ENCODE measurements at places on chromosomes 13 and 19.
A peak's percentile ranks its signal among the peaks of the same experiment; 100 is the strongest.

GRCh38 chr19:7994114-7994513, 11.3 kb downstream of the ELAVL1 start:
- no peak for DNase-seq

DNA sequence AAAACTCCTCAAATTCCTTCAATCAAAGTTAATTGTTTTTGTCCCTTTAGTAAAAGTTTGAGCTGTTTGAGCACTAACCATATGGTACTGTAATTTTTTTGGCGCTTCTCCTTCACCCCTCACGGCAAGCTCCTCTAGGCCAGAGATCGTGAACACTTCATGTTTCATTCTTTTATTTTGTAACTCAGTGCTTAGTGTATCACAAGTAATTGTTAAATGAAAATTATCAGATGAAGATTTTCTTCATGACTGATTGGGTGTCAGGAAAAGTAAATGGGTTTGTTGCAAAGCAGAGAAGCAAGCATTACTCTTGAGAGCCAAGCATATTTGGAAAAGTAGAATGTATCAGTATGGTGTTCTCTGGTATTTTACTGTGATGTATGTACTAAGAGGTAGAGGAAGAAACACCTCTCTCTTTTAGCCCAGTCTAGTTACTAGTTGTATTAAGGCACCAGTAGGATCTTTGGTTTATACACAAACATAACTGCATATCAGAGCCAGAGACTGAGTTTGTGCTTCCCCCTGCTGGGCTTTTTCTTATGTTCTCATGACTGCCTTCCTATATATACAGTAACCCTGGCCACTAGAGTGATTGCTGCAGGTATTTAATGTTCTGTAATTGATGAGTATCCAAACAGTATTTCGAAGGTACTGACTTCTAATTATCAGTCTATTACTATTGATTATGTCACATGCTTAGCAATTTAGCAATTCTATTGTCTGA, 202.3 kb upstream of the KLHL1 start:
- no peak for DNase-seq

DNA sequence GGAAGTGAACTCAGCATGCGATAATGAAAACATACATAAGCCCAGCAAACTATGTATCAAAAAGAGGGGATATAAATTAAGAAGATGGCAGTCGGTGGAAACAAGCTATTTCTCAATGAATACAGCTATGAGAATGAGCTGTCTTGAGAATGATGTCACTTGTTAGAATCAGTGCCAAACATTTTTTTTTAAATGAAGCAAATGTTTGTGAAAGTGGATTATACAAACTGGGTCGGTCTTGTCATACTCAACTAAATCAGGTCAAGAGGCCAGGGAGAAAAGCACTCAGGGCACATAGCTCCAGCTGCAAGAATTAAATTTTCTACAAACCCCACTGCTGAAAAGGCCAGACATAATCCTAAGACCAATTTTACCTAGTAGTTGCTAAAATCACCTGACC, 1048.4 kb downstream of the SLITRK1 start:
- peak; percentile 25 for DNase-seq

DNA sequence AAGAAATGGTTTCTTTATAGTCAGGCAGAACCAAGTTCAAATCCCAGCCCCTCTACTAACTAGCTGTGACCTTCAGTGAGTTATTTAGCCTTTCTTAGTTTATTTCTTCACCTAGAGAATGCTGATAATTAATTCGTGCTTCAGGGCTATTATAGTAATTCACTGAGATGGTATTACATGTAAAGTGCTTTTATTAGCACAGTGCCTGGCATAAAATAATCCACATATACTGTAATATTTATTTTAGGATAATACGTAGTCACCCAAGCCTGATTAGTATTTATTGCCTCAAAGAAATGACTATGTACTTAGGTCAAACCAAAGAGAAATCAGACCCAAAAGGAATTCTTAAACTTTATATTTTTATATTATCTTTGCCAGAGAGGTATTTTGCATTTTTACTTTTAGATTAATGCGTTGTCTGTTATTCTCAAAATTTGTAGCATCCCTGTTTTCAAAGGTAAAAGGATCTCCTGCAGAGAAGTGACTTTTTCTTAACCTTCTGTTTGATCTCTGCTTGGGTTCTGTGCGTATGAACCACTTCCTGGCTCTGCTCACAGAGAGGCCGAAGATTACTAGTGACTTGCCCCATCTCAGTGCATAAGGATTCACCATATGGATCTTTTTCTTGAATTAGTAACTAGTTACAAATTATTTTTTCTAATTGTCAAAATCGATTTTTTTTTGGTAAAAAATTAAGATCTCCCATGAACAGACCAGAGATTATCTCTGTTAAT, 19.7 kb downstream of the UBAC2 start:
- DNase-seq = no peak

DNA sequence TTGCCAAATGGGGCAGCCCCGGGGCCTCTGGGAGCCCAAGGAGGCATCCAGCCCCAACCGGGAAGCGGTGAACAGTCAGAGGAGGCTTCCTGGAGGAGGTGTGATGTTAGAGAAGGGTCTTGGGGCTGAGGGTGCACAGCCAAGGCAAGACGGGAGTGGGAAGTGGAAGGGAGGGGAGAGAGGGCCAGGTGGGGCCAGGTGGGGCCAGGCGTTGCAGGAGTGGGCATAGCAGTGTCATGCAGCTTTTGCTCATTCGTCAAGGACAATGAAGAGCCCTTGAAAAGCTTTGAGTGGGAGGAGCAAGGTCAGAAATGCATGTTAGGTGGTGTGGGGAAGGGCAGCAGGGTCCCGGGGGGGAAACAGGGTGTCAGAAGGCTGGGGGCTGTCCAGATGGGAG, 1.8 kb downstream of the FBN3 start:
- no peak for DNase-seq

GRCh38 chr19:28443361-28443760, 769.6 kb downstream of the UQCRFS1 start:
- DNase-seq = no peak

DNA sequence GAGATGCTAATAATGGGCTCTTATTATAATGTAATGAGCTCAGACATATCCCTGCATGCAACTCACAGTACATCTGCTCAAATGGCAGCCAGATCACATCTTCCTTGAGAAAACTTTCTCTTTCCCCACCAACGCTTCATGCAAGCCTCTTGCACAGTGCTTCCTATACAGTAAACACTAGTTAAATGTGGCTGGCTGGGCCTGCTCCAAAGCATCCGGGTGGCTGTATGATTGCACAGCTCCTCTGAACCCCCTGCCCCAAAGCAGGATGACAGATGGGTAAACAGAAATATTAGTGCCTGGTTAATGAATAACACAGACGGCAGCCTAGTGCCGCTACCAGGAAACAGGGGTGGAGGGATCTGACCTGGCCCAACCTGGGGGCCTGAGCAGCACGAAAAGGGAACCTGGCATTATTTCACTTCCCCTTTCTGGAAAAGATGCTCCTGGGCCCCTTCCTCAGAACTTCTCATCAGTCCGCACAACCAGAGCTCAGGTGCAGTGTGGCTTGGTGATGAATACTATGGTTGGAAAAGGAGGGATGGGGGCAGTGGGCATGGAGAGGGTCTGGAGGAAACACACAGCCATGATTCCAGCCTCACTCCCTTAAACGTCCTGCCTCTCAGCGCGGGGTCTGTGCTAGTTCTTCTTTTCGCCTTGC, 10.8 kb downstream of the FFAR2 start:
- no peak for DNase-seq

GRCh38 chr13:33092073-33092987, 76.1 kb downstream of the KL start:
- DNase-seq = no peak

DNA sequence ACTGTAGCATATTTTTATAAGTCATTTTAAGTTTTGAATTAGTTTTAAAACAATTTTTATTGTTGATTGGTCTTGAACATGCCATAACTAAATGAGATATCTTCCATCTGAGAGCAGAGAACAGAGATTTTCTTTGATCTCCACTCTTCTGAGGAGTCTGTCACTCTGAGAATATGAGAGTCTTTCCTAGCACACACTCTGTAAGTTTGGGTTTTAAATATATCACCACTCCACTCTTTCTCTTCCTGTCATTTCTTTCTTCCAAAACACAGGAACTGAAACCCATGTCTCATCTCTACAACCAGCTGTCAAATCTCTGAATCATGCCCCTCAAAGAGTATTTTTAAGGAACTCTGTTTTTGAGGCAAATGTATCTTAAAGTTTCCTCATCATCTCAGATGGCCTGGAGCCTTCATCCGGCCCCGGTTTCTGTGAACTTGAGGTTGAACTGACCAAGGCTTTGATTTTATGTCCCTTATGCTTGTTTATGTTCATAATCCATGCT, 698.2 kb upstream of the SGCG start:
- DNase-seq = no peak

DNA sequence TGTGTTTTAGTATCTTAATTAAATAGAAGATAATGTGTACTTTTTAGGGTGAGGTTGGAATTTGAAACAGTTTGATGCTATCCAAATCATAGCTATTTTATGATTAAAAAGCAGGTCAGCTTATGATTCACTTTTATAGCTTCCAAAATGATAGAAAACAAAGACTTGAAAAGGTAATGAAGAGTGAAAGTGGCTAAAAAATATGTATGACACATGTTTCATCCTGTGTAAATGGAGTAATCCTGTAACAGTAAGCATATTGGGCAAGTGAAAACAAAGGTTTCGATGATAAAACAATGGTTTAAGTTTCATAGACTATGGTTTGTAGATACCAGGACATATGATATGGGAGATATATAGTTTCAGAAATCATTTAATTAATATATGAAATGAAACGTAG, 456.2 kb downstream of the PCDH20 start:
- no peak for DNase-seq

DNA sequence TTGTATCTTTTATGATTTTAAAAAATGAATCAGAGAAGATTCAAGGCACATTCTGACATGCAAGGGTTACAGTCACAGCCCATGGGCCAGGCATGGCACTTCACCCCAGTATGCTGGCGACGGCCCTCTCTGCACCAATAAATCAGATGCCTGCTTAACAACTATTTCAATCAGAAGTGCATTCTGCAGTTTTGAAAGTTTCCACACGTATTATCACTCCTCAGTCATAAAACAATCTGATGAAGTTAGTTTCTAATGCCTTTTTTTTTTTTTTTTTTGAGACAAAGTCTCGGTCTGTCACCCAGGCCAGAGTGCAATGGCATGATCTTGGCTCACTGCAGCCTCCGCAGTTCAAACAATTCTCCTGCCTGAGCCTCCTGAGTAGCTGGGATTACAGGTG, 28.3 kb upstream of the FFAR2 start:
- DNase-seq = no peak

DNA sequence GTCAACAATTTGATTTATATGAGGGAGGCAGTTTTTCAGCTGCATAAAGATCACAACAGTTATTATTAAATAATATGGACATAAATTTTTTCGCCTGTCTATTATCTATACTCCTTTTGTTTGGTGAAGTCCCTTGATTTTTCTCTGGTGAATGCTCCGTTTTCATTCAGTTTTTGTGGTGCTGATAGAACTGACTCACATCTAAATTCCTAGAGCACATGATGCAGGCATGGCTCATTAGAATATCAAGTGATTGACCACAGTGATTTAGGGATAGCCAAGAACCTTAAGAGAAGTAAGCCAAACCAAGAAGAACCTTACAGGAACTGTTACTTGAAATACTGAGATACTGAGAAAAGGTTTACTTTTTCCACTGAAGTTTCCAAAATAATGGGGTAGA, 208.9 kb downstream of the PRR20E start:
- DNase-seq = no peak

DNA sequence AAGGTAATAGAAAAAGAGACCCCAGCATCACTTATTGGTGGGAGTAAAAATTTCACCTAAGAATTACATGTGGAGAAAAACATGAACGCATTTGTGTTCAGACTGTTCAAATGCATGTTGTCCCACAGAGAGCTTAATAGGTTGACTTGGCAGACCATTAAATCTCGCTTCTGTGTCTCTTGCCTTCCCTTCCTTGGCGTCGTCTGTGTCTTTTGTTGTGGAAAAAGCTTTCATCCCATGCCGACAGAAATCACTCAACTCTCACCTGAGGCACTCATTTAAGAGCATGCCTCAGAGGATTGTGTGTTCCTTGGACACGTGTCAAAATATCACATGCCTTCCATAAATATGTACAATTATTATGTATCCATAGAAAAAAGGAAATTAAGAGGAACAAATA, 24.4 kb upstream of the CACNA1A start:
- DNase-seq = no peak
